ENCODE measurements at places on chromosomes 7 and 10.

- no peak for DNase-seq
These were observed 997.0 kb downstream of the GATA3 start for GRCh38 chr10:9051328-9051974.

- DNase-seq, result no peak
These were observed 615.1 kb downstream of the SDK1 start for GRCh38 chr7:3916146-3916545.

DNA sequence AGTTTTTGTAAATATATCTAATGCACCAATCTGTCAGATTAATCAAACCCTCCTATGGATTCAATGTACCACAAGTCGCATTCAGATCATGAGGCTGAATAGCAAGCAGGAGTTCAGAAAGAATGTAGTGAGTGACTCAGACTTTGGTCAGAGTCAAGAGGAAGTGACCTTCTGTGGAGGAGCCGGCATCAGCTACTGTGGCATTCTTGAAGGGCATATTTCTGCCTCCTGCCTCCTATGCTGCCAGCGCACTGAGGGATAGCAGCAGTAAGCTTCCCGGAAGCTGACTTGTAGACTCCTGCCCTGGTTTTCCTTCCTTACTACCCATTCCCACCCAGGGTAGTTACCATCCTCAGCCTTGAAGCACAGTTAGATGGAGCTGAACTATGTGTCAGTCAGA, 867.5 kb downstream of the NRG3 start:
- DNase-seq, result no peak

DNA sequence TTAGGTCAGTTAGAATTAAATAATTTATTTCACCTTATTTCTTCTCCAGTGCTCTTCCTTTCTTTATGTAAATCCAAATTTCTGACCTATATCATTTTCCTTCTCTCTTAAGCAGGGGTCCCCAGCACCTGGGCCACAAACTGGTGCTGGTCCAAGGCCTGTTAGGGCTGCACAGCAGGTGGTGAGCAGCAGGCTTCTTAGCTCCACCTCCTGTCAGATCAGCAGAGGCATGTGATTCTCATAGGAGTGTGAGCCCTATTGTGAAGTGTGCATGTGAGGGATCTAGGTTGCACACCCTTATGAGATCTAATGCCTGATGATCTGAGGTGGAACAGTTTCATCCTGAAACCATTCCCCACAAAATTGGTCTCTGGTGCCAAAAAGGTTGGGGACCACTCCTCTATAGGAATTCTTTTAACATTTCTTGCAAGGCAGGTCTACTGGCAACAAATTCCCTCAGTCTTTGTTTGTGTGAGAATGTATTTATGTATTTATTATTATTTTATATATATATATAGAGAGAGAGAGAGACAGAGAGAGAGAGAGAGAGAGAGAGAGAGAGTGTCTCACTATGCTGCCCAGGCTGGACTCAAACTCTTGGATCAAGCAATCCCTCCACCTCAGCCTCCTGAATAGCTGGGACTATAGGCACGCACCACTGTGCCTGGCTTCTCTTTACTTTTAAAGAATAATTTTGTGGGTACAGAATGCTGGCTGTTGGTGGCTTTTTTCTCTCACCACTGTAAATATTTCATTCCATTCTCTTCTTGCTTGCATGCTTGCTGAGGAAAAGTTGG, 4.3 kb upstream of the ABCC2 start:
- DNase-seq, result no peak

DNA sequence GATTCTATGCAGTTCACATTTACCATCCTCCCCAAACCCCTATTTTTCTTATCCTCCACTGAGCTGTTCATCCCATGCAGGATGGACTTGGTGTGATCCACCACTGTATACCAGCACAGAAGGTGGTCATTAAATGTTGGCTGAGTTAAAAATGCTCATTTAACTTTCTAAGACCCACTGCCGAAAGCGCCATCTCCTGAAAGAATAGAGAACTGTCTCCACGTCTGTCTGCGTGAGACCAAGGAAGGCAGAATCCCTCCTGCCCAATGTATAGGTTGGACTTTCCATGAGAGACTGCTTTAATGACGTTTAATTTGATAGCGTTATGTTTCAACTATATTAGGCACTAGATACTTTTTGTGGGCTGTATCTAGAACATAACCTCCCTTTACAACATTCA, 124.3 kb downstream of the GPAM start:
- no peak for DNase-seq

GRCh38 chr7:50208378-50208982, 96.0 kb upstream of the IKZF1 start:
- DNase-seq, result no peak
